ENCODE measurements at places on chromosomes 13 and 19. TPM values are rescaled to one million over a fixed set of nuclear protein-coding genes. Genes with fewer than 3 reads are reported as not detected.

The MAMSTR gene
- 2.5 TPM for polyA plus RNA-seq

The FGF9 gene
- polyA plus RNA-seq, result not detected

The EFNB2 gene
- polyA plus RNA-seq, result 7.5 TPM

The APOE gene
- polyA plus RNA-seq, result 1,819 TPM

The ANGPTL8 gene
- not detected for polyA plus RNA-seq

The ZNF582 gene
- 3.8 TPM for polyA plus RNA-seq

The KLK4 gene
- polyA plus RNA-seq, result 0.44 TPM

The SHISA7 gene
- 1.1 TPM for polyA plus RNA-seq

The ZNF415 gene
- polyA plus RNA-seq, result 3.8 TPM

The CCNE1 gene
- polyA plus RNA-seq, result 31.8 TPM

The PSPN gene
- 1.0 TPM for polyA plus RNA-seq

The PSG7 gene
- polyA plus RNA-seq, result not detected

The PEAK3 gene
- not detected for polyA plus RNA-seq

The NLRP11 gene
- polyA plus RNA-seq, result not detected

The CADM4 gene
- polyA plus RNA-seq, result 13.5 TPM

The LAIR1 gene
- polyA plus RNA-seq, result 0.18 TPM

The TSSK6 gene
- 12.1 TPM for polyA plus RNA-seq

The CD70 gene
- polyA plus RNA-seq, result 13.0 TPM

The DLL3 gene
- polyA plus RNA-seq, result 13.8 TPM

The ZNF69 gene
- polyA plus RNA-seq, result 5.6 TPM

The PRR22 gene
- 1.9 TPM for polyA plus RNA-seq

The YJU2 gene
- 35.4 TPM for polyA plus RNA-seq

The ZNF71 gene
- polyA plus RNA-seq, result 13.4 TPM

The UGGT2 gene
- 5.9 TPM for polyA plus RNA-seq

The RXFP2 gene
- polyA plus RNA-seq, result not detected

The GIPR gene
- 1.0 TPM for polyA plus RNA-seq

The ERICH6B gene
- polyA plus RNA-seq, result not detected

The PRTN3 gene
- polyA plus RNA-seq, result 3.1 TPM

The EFNA2 gene
- 4.0 TPM for polyA plus RNA-seq

The GPR4 gene
- 0.41 TPM for polyA plus RNA-seq

The GRK1 gene
- 0.12 TPM for polyA plus RNA-seq

The AXL gene
- 62.4 TPM for polyA plus RNA-seq

The FAM216B gene
- polyA plus RNA-seq, result not detected

The NKG7 gene
- polyA plus RNA-seq, result not detected

The ERCC5 gene
- 3.8 TPM for polyA plus RNA-seq

The EDDM13 gene
- not detected for polyA plus RNA-seq

The SIGLEC12 gene
- not detected for polyA plus RNA-seq

The ICAM5 gene
- polyA plus RNA-seq, result 3.9 TPM

The CGB2 gene
- polyA plus RNA-seq, result 3.9 TPM

The KCNJ14 gene
- 0.45 TPM for polyA plus RNA-seq

The PRR36 gene
- polyA plus RNA-seq, result 1.6 TPM

The ACER1 gene
- polyA plus RNA-seq, result not detected

The ZNF160 gene
- 15.8 TPM for polyA plus RNA-seq

The BRSK1 gene
- 55.2 TPM for polyA plus RNA-seq

The IZUMO2 gene
- 1.9 TPM for polyA plus RNA-seq

The ZNF473 gene
- polyA plus RNA-seq, result 5.8 TPM

The LYPD3 gene
- 18.4 TPM for polyA plus RNA-seq

The PSG1 gene
- polyA plus RNA-seq, result not detected

The CGB7 gene
- 3.8 TPM for polyA plus RNA-seq

The SGCG gene
- 0.05 TPM for polyA plus RNA-seq

The SLITRK6 gene
- polyA plus RNA-seq, result 0.03 TPM

The GAPDHS gene
- 0.47 TPM for polyA plus RNA-seq

The C1QTNF9B gene
- polyA plus RNA-seq, result 0.09 TPM

The ZNF493 gene
- polyA plus RNA-seq, result 9.0 TPM

The SIAH3 gene
- polyA plus RNA-seq, result 0.11 TPM

The ELAVL3 gene
- polyA plus RNA-seq, result 1.2 TPM

The ODAD3 gene
- 2.1 TPM for polyA plus RNA-seq

Measured in H1 (cell line).